Bronchial epithelial cell (primary cell): ENCODE measurements at places on chromosomes 16 and 17. TPM values are rescaled to one million over a fixed set of nuclear protein-coding genes. Genes with fewer than 3 reads are reported as not detected.

GRCh38 chr17:63429766-63430165 lies 16.3 kb downstream of the CYB561 start:
- DNase-seq, result no peak

GRCh38 chr17:2416010-2416734 lies 15.3 kb upstream of the MNT start:
- DNase-seq, result peak; percentile 76

DNA sequence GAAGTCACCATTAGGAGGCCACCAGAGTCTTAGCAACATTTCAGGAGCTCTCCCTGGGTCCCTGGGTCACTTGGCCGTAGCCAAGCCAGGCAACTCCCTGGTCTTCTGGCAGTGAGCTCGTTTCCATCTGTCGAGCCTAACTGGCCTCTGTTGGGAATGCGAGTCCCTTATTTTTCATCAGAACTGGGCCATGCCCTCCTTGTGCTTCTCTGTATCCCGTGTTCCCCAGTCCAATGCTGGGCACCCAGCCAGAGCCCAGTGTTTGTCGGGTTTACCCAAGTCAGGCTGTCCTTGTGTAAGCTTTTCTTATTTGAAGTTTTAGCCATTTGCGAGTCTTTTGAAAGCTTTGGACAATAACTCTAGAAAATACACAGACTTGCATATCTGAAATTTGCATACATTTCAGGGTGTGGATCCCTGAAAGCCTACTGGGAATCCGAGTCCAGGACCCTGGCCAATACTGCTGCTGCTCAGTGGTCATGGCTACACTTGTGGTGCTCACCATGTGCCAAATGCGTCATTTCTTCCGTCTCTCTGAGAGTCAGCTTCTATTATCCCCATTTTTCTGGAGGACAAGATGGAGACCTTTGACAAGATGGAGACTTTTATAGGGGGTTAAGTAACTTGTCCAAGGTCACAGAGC lies 81.6 kb upstream of the LGALS9 start:
- no peak for DNase-seq

DNA sequence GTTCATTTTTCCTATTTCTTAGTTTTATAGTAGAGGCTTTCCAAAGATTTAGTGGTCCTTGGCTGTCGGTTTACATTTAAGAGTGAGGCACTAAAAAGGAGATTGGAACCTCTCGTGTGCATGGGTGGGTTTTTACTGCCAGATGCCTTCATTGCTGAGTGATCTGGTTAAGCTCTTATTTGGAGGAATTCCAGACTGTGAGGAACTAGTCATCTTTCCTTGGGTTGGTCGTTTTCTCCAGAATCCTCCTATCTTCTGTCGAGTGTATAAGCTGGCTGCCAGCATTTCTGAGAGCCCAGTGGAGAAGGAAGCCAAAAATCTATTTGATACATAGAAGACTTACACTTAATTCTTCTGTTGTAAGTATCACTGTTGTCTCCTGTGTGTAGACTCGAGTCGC lies 22.6 kb downstream of the IST1 start:
- DNase-seq, result no peak

DNA sequence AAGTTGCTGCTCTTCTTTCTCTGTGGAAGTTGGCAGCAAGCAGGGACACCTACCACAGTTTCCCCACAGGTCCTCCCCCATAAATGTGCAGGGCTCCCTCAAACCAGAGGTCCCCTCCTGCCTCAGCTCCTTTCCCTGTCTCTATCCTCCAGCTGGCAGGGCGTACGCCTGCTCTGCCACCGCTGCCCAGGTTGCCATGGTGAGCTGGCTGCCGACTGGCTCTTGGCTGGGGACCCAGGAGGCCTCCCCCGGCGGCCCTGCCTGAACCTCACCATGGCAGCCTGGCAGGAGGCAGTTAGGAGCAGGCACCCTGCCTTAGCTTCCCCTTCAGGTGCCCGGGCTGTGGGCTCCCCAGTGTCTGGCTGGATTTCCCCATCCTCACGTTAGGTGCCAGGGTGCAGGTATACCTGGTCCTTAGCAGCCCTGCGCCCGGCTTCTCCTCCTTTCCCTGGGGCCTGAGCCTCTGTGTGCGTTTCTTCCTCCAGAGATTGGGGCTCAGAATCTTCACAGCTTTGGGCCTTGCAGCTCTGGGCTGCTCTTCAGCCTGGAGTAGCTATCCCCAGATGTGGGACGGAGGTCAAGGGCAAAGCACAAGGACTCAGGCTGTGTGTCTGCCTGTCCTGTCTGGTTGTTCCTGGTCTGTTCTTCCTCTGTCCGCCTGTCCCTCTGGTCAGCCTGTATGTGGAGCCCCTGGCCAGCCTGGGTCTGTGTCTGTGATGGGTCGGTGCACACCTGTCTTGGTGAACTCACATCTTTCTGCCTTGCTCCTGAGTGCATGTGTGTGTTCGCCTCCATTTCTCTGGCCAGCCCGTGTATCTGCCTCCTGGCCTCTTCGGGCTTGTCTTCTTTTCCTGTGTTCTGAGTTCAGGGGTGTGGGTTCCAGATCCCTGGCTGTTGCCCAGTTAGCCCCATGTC lies 15.7 kb downstream of the GJD3 start:
- no peak for DNase-seq

DNA sequence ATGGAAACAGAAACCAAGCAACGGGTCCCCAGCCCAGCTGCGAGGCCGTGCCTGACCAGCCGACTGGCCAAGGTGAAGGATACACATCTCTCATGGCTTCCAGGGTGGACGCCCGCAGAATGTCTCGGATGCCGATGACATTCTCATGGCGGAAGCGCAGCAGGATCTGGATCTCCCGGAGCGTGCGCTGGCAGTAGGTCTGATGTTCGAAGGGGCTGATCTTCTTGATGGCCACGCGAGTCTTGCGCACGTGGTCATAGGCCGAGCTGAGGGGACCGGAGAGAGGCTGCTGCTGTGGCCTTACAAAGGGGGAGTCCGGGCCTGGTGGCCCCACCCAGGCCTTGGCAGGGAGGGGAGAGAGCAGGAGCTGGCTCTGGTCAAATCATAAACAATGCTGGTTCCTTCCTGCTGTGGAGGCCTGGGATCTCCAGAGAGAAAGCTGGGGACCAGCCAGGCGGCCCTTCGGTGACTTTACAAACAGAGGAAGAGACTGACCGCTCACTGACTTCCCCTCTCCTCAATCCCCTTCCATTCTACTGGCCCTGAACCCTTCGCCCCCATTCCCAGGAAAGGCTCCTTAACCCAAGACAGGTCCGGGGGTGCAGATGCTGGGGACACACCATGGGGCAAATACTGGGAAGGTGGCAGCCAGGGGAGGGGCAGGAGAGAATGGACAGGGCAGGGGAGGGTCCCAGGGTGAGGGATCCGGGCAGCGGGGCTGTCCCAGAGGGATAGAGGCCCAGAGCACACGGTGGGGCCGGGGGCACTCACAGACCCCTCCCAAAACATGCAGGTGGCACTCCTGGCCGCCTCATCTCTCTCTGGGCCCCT lies 1.1 kb downstream of the MAPK3 start:
- no peak for DNase-seq

GRCh38 chr17:60601447-60602384 lies 1.7 kb downstream of the PPM1D start:
- DNase-seq, result peak; percentile 67

DNA sequence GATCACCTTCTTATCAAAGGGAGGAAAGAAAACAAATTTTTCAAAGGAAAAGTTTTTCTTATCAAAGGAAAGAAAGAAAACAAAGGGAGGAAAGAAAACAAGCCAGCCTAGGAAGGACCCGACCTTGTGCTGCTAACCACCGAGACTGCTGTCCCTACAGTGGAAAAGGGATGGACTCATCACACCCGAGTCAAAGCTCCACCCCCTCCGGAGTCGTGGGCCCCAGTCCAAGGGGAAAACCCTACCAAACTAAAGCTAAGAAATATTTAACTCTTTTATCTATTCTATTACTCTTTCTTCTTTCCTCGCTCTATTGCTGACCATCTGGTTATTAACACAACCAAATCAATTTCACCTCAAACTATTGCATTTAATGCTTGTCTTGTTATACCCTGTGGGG lies 6.1 kb upstream of the ENDOV start:
- DNase-seq, result no peak

DNA sequence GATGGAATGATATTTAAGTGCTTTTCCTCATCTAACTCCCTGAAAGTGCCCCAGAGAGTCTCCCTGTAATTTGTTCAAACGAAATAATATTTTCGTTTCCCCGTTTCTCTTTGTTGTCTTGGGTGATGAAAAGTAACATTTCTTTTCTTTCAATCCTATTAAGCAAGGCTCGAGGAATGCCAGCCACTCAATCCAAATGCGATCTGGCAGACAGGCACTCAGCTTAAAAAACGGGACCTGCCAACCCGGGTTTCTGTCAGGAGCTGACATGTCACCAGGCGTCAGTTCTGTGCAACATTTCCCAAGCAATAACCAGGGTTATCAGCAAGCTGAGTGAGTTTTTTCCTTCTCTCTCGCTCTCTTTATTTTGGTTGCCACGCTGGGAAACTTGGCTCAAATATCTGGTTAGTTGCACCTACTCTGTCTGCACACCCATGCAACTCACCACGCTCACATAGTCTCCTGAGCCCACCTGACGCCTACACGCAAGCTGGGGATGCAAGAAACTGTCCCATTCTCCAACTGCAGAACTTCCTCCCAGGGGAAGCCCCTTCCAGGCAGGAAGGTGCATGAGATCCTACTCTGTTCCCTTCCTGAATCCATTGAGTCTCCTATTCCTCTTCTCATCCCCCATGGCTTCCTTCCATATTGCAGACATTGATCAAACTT lies 208.2 kb downstream of the C16orf78 start:
- DNase-seq, result no peak

GRCh38 chr16:56779906-56780305 lies 50.0 kb downstream of the NUP93 start:
- DNase-seq, result no peak

DNA sequence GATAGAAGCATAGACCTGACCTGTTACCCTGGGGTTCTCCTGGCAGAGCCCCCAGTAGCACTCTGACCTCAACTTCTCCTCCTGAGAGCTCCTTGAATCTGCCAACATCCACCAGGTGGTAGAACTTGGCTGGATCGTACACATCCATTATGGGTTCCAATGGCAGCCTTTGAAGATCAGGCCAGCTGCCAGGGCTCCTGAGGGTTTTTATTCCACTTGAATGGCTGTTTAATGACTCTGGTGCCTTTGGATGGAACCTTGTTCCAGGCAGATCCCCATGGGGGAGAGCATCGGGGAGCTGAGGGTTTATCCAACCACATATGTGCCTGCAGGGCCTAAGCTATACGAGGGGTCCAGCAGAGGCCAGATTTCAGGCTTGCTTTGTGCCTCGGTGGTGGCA lies 47.1 kb upstream of the CLEC19A start:
- DNase-seq, result no peak

- no peak for DNase-seq
Measured at GRCh38 chr17:81396722-81397313, 1.6 kb downstream of the BAHCC1 start.

- DNase-seq, result no peak
Measured at GRCh38 chr16:26169473-26169872, 477.7 kb downstream of the HS3ST4 start.

DNA sequence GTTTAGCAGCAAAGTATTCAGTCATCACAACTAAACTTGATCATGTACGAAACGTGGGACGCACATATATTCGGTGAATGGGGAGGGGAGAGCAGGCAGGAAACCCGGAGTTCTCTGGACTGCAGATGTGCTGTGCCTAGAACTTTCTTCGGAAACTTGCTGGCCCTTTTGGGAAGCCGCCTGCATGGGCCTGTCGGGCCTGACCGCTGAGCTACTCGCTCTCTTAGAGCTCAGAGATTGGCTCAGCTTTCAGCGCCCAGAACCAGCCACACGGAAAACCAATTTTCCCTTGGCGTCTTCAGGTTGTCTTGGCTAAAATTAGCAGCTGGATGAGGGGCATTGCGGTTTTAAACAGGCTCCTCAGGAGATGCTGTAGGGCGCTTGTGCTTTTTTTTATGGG lies 38.1 kb downstream of the ZDHHC7 start:
- no peak for DNase-seq

DNA sequence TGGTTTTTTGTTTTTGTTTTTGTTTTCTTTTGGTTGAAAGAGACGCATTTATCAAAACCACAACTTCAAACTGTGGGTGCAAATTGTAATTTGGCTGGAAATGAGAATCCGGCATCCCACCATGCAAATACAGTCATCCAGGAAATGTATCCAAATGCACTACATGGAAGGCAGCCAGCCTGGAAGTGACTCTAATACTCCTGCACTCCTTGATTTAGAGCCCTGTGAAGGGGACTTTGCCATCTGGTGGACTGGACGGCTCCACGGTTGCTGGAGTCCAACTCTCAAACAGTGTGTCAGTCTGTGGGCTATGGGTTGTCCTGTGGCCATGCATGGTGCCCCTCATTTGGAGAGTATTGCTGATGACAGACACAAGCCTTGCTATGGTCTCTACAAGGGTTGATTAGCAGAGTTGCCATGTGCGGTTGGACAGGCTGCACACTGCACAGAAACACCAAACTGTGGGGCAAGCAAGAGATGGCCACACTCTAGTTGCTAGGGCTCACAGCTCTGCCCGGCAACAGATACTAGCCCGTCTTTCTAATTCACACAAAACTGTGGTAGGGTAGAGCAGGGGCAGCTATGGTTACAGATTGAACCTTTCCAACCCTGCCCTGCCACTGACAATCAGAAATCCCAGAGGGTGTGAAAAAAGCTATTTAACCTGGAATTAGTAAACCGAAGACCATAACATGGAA lies 62.4 kb downstream of the VAT1L start:
- DNase-seq, result no peak

DNA sequence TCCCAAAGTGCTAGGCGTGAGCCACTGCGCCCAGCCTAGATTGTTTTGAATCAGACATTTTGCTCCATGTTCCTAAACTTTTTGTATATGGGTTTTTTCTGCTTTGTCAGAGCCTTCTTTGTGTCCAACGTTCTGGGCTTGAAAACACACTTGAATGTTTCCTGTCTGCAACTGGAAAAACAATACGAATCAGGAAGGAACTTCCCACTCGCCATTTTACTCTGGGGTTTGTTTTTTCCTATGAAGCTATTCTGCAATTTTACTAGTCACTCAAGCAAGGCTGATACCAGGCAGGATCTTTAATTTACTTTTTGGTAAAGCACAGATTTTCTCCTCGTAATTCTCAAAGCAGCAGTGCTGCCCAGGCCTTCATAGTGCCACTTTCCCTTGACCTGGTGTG lies 31.6 kb downstream of the ARHGAP17 start:
- no peak for DNase-seq

Gene CLEC19A
- total RNA-seq, result not detected in 2 replicates

Gene LDAF1
- total RNA-seq, result 59.4 and 90.6 TPM in 2 replicates

Gene CACNG5
- total RNA-seq, result not detected in 2 replicates

Gene REXO5
- 1.1 and 2.4 TPM in 2 replicates for total RNA-seq

Gene KRTAP4-8
- total RNA-seq, result not detected in 2 replicates

Gene OMG
- not detected in 2 replicates for total RNA-seq

Gene XPO6
- 84.8 and 87.7 TPM in 2 replicates for total RNA-seq

Gene BCL6B
- total RNA-seq, result not detected in 2 replicates

Gene C1QTNF8
- not detected in 2 replicates for total RNA-seq

Gene GPR179
- total RNA-seq, result under 0.01 TPM in 2 replicates

Gene GP1BA
- total RNA-seq, result not detected in 2 replicates
